ENCODE measurements at places on chromosomes 12 and 14.

GRCh38 chr12:85805654-85806053 lies 30.6 kb downstream of the RASSF9 start:
- DNase-seq: no peak

DNA sequence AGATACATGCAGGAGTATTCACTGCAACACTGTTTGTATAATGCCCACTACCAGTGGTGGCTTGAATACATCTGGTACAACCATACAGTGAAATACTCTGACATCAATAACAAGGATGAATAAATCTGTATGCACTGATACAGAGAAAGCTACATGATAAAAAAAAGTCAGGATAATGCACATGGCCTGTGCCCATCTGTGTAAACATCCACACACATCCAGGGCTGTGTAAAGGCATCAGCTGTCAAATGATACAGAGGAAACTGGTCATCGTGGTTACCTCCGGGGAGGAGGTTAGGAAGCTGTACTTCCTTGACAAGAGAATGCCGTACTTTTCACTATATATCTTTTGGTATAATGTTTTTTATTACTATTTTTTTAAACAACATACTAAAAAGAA lies 176.6 kb downstream of the FOXN3 start:
- DNase-seq: no peak

- DNase-seq: no peak
Measured at GRCh38 chr12:92602476-92602875, 100.3 kb upstream of the PLEKHG7 start.

DNA sequence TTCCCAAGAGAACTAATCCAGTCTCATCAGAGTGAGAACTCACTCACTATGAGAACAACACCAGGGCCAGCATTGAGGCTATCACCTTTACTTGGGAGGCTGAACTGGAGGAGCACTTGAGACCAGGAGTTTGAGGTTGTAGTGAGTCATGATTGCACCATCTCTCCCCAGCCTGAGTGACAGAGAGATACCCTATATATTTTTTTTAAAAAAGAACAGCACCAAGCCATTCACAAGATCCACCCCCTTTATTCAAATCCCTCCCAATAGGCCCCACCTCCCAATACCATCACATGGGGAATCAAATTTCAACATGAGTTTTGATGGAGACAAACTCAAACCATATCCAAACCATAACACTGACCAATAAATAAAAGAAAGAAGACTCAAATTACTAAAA lies 3.7 kb upstream of the TMX1 start:
- DNase-seq: no peak

GRCh38 chr14:68786491-68787091 lies 6.3 kb downstream of the ZFP36L1 start:
- peak; percentile 18 for DNase-seq

DNA sequence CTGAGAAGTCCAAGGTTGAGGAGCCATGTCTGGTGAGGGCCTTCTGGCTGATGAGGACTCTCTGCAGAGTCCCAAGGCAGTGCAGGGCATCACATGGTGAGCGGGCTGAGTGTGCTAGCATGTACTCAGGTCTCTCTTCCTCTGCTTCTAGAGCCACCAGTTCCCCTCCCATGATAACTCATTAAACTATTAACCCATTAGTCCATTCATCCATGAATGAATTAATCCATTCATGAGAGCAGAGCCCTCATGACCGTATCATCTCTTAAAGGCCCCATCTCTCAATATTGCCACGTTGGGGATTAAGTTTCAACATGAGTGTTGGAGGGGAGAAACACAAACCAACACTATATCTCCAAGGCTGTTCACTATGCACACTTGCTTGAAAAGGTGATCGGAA lies 83.7 kb downstream of the TMEM30B start:
- DNase-seq: no peak

DNA sequence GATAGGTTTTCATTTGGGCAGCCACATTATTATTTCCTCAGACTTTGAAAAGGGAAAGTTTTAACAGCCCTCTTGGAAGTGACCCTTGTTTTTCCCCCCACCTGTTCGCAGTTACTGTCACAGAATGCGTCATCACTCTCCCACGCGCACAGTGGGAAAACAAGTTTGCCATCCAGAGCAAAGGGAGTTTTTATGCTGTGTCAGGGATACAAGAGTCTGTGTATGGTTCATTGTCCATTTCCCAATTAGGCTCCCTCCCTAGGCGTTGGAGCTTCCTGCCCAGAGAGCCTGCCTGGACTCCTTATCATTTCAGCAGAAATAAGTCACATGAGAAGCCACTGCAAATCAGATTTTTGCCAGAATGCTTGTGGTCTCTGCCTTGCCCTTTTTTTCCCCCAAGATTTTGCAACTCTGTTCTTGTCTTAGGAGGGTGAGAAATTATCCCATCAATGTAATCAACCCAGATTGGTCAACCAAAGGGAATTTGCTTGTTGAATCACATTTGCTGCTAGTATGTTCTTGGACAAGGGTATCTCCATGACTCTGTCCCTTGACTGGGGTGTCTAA lies 104.1 kb downstream of the IGF1 start:
- DNase-seq: no peak

DNA sequence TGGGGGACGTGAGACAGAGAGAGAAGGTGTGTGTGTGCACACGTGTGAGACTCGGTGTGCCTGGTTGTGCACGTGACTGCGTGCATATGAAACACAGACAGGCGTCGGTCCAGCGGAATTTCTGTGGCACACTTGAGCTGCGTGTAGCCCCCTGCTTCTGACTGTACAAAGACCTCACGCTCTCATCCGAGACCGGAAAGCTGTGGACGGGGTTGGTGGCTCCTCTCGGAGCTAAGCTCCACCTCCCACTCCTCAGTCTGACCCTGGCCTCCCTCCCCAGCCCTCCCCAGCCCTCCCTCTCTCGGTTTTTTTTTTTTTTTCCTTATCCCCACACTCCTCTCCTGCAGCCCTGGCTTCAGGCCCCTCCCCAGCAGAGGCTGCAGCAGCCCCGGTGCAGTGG lies 8.3 kb upstream of the C14orf180 start:
- no peak for DNase-seq

DNA sequence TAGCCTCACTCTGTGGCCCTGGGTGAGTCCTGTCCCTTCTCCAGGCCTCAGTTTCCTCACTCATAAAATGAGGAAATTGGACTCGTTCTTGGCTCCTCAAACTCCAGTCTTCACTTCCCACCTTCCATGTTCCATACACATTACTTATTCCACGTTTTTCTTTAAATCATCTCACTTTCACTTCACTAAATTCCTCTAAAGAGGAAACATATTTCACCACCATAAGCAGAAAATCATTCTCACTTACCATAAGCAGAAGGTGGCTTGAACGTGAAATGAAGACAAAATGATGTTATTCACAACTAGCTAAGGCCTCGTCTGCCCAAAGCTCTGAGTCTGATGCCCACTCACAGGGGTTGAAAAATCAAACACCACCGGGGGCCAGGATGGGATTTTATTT lies 278.3 kb downstream of the ADGRD1 start:
- DNase-seq: no peak

GRCh38 chr12:132610866-132611602 lies 652 bp upstream of the LRCOL1 start:
- DNase-seq: no peak

- no peak for DNase-seq
Measured at GRCh38 chr12:43309959-43310358, 242.0 kb downstream of the ADAMTS20 start.

DNA sequence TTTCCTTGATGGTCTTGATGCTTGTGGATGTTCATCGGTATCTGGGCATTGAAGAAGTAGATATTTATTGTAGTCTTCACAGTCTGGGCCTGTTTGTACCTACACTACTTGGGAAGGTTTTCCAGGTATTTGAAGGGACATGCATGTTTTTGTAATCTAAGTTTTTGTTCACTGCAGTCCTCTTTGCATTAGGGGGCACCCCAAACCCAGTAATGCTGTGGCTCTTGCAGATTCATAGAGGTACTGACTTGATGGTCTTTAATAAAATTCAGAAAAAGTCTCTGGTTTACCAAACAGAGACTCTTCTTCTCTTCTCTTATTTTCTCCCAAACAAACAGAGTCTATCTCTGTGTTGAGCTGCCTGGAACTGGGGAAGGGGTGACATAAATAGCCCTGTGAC lies 150.9 kb upstream of the SLC16A7 start:
- DNase-seq: no peak

DNA sequence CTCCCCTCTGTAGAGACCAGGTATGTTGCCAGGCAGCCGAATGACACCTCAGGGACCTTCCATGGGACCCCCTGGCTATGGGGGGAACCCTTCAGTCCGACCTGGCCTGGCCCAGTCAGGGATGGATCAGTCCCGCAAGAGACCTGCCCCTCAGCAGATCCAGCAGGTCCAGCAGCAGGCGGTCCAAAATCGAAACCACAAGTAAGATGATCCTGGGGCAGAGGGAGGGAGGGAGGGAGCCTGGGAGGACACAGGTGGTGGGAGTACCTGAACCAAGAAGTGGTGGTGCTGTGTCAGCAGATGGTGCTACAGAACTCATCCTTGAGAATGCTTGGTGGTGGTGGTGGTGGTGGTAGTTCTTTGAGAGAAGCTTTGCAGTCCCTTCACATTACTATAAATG lies 1.0 kb downstream of the SMARCD1 start:
- DNase-seq: no peak

DNA sequence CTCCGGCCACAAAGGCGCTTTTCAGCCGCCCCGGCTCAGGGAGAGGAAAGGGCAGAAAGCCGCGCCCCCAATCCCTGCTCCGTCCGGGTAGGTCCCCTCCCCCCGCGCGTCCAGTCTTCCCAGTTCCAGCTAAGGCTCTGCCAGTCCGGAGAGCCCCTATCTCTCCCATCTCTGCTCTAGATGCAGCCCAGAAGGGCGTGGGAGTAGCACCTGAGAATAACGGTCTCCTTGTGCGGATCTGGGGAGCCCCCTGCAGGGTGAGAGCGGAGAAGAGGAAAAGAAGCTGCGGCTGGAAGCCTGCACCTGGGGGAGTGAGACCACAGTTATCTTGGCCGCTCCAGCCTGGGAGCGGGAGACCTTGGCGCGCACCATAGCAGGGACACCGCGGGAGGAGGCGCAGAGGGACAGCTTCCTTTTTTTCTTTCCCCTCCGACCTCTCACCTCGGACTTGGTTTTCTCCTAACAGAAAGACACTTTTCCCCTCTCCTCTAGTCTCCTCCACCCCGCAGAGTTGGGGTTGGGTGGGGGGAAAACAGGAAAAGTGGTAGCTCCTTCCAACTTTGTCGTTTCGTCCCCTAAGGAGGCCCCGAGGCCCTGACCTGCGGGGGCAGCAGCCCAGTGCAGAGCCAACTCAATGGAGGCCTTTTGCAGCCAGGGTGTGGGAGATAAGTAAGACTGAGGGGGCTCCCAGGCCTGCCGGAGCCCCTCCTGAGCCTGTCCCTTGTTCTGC lies 2.4 kb downstream of the DHH start:
- DNase-seq: peak; percentile 72

DNA sequence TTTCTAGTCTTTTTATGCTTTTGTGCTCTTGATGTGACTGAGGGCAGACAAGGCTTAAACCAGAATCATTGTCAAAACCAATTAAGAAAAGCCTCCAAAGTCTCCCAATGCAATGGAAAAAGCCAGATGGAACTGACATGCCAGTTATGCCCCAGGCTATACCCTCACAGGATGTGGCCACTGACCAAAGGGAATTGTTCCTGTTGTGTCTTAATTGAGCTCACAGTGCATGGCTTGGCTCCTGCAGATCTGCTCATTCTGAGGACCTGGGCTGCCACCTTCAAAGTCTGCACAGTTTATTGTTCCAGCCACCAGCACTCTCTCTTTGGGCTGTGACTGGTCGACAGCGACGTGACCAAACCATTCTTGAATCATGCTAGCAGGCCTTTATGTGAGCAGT lies 17.1 kb upstream of the BICD1 start:
- no peak for DNase-seq

GRCh38 chr12:131368668-131369071 lies 342.2 kb upstream of the SFSWAP start:
- DNase-seq: no peak

GRCh38 chr12:53005215-53005985 lies 856 bp upstream of the EIF4B start:
- peak; percentile 7 for DNase-seq

DNA sequence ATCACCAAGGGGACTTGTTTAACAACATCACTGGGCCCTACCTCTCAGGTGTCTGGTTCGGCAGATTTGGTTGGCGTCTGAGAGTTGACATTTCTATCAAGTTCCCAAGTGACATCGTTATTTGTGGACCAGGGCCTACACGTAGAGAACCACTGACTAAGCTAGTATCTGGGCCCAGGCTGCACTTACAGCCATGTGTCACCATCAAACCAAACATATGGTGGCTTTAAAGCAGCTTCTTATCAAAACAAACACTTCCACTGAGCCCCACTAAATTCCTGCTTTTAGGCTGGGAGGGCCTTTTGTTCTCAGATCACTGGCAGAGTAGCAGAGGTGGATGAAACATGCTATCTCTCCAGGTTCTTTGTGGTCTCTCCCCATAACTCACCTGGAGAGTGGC lies 220.5 kb downstream of the PELI2 start:
- no peak for DNase-seq

GRCh38 chr12:103677905-103678304 lies 90.8 kb downstream of the STAB2 start:
- DNase-seq: no peak

DNA sequence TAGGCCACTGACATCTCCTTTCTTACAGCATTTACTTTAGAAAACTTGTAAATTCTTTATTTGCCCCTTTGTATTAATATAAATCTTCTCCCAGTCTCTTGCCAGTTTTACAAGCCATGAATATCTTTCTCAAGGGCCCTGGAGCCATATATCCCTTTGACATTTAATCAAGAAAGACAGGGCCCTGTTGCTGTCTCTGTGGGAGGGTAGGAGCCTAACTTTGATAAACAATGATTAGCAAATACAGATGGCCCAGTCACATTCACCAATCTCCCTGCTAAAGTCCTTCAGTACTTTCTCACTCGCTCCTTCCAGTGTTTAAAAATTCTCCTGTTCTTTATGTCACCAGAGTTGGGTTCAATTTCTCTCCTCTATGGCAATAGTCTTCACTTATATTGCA lies 479.8 kb upstream of the USP15 start:
- no peak for DNase-seq

DNA sequence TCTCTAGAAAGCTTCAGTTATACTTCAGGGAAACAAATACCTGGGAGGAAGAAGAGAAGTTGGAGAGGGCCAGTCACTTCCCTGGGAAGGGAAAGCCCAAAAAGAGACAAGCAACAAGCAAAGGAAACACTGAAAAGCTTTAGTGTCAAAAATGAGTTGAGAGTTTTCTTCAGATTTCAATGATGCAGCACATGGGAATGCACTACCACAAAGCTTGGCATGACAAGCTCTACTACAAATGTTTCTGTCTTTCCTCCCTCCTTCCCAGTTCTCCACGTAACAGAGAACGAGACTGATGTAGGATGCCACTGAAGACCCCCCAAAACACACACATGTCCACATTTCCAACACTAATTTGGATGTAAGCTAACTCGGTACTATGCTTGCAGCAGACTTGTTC lies 26.8 kb upstream of the ADAMTS20 start:
- DNase-seq: no peak

DNA sequence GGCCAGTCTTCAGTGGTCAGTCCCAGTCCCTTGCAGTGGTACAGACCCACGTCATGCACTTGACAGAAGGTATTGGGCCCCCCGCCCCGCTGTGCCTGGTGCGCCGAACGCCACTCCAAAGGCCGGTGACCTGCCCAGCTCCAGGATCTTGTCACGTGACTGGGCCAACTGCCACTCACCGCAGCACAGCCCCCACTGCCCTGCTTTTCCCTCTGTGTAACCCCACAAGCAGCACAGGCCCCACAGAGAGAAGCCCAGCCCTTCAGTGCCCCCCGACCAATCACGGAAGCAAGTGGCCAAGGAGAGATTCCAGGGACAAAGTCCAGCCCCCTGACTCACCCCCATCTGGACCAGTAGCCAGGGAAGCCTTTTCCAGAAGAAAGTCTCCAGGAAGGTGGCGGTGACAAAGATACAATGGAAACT lies 498 bp downstream of the GPR132 start:
- no peak for DNase-seq

GRCh38 chr12:126163984-126164383 lies 1098.7 kb downstream of the AACS start:
- no peak for DNase-seq
